ENCODE measurements at places on chromosomes 6 and 20.

- DNase-seq: no peak
Observed at GRCh38 chr6:64220801-64221200, 585.2 kb downstream of the PHF3 start.

- no peak for DNase-seq
Observed at GRCh38 chr6:32432050-32432450, 7.6 kb upstream of the HLA-DRA start.

DNA sequence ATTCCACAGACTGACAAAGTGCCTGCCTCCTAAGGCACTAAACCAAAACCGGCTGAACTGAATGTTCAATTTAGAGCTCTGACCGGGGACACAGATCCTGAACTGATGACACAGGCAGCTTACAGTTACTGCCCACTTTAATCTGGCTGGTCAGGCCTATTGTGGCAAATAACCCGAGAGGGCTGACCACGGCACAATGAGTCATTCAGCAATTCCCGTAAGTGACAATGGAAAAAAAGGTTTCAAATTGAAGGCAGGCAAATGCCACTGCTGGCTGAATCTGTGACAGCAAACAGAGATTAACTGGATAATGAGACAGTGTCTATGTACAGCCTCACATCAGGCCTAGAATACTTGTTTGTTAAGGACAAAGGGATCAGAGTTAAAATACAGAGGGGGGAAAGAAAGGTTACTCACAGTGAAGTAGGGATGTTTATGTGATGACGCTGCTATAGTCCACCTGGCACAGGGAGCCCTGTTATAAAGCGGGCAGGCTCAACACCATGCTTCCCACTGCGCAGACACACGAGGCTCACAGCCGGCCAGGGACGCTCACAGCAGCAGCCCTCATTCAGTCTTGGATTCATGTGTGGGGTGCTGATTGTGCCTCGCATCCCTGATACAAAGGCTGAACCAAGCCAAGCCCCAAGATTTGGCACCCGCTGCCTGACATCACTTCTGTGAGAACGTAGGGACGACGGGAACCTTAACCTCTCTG is 54.4 kb downstream of the RTN4IP1 start:
- DNase-seq: peak; percentile 55

- no peak for DNase-seq
Observed at GRCh38 chr20:50720026-50720425, 11.4 kb upstream of the PARD6B start.

- DNase-seq: no peak
Observed at GRCh38 chr20:53859684-53860083, 210.7 kb downstream of the BCAS1 start.

DNA sequence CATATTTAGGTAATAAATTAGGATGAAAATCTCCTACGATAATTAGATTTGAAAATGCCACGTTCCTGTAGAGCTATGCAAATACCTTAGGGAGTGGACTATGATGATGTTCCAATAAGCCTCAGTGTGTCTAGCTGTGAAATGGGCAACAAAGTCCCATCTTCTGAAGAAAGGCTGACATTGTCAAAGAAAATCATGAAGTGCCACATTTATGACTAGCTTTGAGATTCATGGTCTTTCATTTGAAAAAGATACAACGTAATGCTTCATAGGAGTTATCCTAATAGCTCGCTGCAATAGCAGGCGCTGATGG is 23.8 kb upstream of the BCAS1 start:
- DNase-seq: no peak

DNA sequence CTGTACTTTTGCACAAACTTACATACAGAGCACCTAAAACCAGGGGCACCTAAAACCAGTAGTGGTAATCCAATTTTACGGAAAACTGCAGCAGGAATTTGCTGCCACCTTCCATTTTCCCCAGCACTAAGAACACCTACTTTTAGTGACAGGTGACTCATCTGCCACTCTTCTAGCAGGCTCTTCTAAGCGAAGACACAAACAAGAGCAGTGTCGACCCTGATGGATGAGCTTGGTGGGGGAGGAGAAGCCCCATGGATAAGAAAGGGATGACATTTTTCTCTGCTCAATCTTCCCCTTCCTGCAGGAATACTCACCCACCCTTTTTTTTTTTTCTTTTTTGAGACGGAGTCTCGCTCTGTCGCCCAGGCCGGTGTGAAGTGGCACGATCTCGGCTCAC is 116.9 kb downstream of the GMPR start:
- no peak for DNase-seq

- no peak for DNase-seq
Observed at GRCh38 chr20:3930265-3931206, 41.3 kb downstream of the PANK2 start.

DNA sequence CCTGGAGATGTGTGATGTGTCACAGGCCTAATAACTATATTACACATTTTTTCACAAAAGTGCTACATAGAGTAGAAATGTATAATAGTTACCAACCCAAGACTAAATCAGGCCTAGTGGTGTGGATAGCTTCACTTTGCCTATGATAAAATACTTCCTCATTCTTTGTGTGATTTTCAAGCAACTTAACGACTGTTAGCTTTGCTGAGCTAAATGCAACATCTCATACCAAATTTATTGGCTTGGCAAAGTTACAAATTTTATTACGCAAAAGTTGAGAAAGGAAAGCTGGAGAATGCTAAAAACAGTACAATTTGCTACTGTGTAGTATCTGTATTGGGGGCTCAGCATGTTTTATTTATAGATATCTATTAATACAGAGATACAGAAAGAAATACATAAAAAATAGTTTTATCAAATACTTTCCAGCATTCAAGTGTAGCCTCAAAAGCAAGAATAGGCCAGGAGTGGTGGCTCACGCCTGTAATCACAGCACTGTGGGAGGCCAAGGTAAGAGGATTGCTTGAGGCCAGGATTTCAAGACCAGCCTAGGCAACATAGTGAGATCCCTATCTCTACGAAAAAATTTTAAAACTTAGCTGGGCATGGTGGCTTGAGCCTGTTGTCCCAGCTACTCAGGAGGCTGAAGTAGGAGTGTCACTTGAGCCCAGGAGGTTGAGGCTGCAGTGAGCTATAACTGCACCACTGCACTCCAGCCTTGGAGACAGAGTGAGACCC is 3.6 kb upstream of the EDN1 start:
- no peak for DNase-seq

DNA sequence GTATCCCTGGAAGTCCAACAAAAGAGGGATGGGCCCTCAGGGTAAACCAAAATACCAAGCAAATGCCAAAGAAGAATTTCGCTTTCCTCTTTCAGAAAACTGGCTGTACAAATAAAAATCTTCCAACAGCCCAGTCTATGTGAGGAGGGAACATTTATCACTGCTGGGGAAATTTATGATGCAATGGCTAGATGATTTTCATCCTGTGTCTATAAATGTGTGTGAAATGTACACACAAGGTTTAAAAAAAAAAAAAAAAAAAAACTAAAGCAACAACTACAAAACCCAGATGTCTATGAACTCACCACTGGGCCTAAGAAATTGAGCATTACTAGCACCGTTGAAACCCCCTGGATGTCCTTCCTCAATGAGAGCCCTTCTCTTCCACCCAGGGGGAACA is 68.7 kb upstream of the SLC4A11 start:
- no peak for DNase-seq

GRCh38 chr20:17505636-17506517 is 25.3 kb downstream of the BFSP1 start:
- DNase-seq: no peak

DNA sequence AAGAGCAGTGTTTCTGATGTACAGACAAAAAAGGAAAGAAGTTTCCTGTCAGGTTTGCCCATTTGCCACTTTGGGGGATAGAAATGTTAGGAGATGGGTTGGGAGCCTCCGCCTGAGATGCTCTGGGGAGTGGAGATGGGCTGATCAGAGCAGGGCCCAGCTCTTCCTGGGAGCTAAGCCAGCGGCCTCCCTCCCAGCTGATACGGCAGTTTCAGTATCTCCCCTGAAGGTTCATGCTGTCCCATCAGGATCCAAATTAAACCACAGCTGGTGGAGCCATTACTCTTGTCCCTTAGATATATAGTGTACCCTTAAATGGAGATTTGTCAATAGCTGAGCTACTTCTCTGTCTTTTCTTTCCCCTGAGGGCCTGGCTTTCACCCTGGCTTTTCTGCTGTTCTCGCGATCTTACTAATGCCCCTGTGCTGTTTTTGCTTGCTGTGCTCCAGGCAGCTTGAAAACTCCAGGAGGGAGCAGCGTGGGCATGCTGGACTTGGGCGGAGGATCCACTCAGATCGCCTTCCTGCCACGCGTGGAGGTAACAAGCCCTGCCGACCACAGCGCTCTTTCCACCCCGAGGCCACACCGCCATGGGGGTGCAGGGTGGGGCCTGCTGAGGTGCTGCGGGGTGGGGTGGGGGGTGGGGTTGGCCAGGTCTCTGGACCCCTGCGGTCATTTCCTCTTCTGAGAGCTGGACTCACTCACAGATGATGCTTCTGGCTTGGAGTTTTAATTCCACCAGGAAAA is 20.9 kb downstream of the ENTPD6 start:
- DNase-seq: no peak

- DNase-seq: no peak
Observed at GRCh38 chr6:166297606-166298005, 10.6 kb downstream of the PRR18 start.

DNA sequence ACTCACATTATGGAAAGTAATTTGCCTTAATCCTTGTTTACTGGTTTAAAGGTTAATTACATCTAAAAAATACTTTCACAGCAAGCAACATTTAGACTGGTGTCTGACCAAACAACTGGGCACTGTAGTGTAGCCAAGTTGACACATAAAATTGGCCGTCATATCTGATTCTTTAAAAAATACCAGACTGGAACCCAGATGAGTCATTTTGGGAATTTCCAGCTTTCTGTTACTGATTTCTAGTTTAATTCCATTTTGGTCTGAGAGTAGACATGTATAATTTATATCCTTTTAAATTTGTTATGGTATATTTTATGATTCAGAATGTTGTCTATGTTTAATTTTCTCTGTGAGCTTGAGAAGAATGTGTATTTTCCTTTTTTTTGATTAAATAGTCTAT is 44.1 kb downstream of the SCP2D1 start:
- no peak for DNase-seq

DNA sequence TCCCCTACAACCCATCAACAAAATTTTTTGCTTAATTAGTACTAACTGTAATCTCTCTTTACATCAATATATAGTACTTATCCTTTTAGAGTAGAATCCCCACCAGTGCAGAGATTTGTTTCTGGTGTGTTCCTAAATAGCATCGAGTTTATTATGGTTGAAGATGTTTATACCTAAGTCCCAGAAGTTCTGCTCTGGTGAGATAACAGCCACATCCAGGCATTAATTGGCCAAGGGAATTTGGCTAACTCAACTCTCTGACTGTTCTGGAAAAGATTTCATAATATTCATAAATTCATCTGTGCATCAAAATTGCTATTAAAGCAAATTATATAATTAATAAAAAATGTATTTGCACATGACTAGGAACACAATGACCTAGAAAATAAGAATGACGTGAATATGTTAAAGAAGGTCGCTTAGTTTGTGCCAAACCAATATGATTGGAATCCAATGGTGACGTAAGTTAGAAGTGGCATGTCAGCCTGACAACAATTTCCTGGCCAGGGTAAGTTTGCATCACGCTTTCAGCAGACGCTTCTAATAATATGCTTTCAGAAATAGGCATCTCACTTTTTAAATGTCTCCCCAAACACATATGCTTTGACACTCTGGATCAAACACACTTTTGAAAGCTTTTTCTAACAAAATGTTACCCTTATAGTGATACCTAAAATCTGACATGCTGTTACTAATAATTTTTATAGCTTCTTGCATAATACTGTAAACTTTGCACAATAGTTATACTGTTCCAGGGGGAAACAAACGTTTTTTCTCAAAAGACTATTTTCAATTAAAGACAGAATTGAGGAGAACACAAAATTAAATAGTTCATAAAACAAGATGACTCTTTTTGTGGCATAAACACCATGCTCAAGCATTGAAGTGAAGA is 236.7 kb downstream of the TENT5A start:
- DNase-seq: no peak

DNA sequence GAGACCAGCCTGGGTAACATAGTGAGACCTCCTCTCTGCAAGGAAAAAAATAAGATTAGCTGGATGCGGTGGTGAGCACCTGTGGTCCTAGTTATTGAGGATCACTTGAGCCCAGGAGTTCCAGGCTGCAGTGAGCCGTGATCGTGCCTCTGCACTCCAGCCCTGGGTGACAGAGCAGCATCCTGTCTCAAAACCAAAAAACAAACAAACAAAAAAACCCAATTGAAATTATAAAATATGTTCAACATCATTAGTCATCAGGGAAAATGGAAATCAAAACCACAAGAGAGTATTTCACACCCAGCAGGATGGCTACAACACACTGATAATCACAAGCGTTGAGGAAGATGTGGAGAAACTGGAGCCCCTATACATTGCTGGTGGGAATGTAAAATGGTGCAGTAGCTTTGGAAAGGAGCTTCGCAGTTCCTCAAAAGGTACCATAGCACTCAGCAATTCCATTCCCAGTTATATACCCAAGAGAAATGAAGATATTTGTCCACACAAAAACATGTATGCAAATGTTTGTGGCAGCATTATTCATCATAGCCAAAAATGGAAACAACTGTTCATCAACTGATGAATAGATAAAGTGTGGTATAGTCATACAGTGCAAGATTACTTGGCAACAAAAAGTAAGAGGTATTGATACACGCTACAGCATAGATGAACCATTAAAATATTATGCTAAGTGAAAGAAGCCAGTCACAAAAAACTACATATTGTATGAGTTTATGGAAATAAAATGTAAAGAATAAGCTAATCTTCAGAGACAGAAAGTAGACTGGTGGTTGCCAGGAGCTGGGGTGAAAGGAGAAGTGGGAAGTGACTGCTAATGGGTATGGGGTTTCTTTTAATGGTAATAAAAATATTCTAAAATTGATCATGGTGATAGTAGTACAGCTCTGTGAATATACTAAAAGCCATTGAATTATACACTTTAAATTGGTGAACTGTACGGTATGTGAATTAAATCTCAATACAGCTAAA is 38.7 kb upstream of the RIPOR2 start:
- no peak for DNase-seq

DNA sequence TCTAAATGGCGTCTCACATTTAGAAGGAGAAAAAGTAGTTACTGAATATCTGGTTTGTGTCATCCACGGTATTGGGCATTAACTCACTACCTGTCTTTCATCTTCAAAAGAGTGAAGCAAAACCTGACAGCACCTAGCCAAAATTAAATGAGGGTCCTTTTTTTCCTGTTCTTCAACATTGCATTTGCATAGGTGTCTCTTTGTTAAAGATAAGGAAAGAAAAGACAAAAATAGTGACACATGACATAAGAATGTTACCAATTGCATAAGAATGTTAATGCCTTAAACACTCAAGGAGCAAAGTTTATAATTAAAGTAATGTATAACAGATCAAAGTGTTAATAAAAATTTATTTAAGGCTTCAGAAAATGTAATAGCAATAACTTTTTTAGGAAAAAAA is 61.4 kb upstream of the MANEA start:
- DNase-seq: no peak

GRCh38 chr6:122619309-122619708 is 9.1 kb downstream of the PKIB start:
- DNase-seq: no peak
